Mucosa of gallbladder (tissue), 1 donor: ENCODE measurements at places on chromosomes 3 and 15. TPM values are rescaled to one million over a fixed set of nuclear protein-coding genes. Genes with fewer than 3 reads are reported as not detected.

The ABTB1 gene
- total RNA-seq: 57.7 TPM

The ZNF660 gene
- total RNA-seq: 5.6 TPM

The MFGE8 gene
- total RNA-seq: 111 TPM

The GCSAM gene
- total RNA-seq: 0.37 TPM

The IL5RA gene
- total RNA-seq: 0.60 TPM

The CYP1A1 gene
- total RNA-seq: 13.8 TPM

The NXPE3 gene
- 13.2 TPM for total RNA-seq

The SERPINI2 gene
- 0.23 TPM for total RNA-seq
